ENCODE measurements at places on chromosomes 5 and 9.

- no peak for DNase-seq
Observed at GRCh38 chr5:61493973-61494372, 161.9 kb downstream of the ZSWIM6 start.

- DNase-seq: no peak
Observed at GRCh38 chr5:1855596-1855995, 27.1 kb downstream of the IRX4 start.

GRCh38 chr5:178461004-178461730, 129.0 kb downstream of the COL23A1 start:
- DNase-seq: peak; percentile 79

GRCh38 chr9:3239240-3239639, 286.6 kb downstream of the RFX3 start:
- DNase-seq: no peak

GRCh38 chr5:150272531-150272930, 17.0 kb downstream of the CAMK2A start:
- peak; percentile 77 for DNase-seq

DNA sequence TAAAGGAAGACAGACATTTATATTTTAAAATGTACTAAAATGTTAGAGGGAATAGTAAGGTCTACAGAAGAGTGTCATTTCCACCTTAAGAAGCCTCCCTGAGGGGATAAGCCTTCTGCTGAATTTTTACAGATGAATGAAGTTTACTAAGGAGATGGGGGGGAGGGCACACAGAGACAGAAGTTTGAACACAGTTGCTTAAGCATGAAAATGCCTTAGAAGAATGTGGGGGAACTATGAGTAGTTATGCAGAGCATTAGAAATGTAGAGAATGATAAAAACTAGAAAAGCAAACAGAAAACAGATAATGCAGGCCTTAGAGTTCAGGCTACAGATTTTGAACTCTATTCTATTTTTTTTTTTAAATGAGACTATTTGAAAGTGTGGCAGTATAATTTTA, 232.2 kb upstream of the VLDLR start:
- DNase-seq: peak; percentile 46

- DNase-seq: peak; percentile 41
Observed at GRCh38 chr5:756865-757345, 27.6 kb downstream of the ZDHHC11B start.

DNA sequence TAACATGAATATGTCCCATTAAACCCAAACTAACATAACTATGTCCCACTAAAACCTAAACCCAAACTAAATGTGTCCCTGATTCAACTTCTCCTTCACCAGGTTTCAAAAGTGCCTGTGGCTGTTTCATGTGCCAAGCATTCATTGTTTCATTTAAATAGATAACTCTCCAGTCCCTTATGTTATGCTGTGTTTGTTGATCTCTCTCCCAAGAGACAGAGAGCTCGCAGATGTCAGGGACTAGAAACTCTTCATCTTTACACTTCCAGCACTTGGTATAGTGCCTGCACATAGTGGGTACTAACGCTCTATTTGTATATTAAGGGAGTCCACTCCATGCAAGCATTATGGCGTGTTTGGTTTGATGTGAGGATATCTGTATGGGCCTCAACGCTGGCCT, 118.0 kb downstream of the GPBP1 start:
- DNase-seq: no peak

DNA sequence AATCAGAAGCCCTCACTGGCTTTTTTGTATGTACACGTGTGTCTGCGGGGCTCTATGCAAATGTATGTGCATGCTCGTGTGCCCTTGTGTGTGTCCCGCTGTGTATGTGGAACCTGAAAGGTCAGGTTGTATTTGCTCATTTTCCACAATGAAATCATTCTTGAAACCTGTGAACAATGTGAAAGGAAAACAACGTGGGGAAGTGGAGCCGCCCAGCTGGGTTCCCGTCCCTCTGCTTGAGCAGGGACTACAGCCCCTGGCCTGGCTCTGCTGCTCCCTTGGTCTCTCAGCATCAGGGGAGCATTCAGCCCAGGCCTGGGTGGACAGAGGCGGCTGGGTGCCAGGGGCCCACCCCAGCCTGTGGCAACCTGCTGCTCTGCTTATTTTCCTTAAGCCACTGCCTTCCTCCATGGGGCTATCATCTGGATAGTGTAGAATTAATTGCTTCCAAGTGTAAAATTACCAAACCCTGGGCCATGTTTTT, 3.0 kb downstream of the ECSCR start:
- DNase-seq: no peak

DNA sequence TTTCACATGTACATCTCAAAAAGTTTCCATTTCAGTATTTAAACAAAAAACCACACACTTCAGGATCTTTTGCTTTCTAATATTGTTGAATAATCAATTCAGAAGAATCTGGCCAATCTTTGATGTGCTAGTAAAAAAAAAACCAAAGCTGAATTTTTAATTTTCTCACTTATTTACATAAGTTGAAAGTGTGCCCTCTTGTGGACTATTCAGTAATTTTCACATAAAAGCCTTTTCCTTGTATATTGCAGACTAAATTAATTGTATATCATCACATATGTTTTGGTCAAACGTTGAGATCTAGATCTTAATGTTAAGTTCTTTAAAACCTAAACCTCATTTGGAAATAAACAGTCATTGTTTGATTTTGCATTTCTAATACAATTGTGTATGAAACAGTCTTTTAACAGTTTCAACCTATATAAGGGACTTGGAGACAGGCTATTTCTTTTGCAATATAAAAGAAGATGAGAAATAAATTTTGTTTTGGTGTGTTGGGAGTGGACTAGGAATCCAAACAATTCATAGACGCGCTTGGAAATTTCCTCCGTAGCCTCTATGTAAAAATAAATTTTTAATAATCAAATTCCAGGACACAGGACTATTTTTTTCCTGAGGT, 68.1 kb downstream of the NIPBL start:
- DNase-seq: peak; percentile 92

GRCh38 chr5:27026801-27027200, 11.6 kb downstream of the CDH9 start:
- no peak for DNase-seq

- no peak for DNase-seq
Observed at GRCh38 chr9:127370147-127370579, 26.8 kb upstream of the SLC2A8 start.

GRCh38 chr5:123007182-123007581, 29.3 kb downstream of the PPIC start:
- no peak for DNase-seq

- DNase-seq: no peak
Observed at GRCh38 chr9:125486576-125486975, 220.4 kb downstream of the MAPKAP1 start.

DNA sequence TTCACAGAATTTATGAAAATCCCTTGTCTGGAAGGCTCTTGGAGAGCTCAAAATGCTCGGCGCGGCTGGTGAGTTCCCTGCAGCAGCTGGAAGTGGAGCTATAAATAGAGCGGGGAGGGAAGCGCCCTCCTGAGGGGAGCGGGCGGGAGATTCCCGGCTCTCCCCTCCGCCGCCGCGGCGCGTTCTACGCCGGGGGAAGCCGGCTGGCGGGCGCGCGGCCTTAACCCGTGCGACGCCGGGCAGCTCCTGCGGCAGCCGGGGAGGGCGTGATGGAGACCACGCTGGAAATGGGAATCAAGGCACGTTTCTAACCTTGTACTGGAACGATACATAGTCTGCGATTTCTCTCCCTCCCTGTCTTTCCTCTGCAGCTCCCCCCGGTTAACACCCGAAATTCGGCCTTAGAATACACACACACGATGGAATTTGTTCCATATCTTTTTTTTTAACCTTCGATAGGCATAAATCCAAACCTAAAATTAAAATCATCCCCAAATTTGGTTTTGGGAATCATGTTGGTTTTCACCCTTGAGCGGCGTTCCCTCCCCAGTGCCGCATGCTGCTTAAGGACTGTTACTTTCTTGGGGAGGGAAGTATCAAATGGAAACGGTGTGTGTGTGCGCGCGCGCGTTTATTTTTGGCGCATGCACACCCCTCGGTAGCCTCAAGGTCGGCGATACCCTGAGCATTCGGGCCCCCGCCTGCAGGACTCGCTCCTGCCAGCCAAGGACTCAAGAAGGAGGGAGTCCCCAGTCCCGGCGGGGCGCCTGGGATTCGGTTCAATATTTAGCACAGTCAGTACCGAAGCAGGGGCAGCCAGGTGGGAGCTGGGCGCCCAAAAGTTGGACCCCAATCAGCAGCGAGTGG, 306.3 kb upstream of the KCNN2 start:
- DNase-seq: no peak

DNA sequence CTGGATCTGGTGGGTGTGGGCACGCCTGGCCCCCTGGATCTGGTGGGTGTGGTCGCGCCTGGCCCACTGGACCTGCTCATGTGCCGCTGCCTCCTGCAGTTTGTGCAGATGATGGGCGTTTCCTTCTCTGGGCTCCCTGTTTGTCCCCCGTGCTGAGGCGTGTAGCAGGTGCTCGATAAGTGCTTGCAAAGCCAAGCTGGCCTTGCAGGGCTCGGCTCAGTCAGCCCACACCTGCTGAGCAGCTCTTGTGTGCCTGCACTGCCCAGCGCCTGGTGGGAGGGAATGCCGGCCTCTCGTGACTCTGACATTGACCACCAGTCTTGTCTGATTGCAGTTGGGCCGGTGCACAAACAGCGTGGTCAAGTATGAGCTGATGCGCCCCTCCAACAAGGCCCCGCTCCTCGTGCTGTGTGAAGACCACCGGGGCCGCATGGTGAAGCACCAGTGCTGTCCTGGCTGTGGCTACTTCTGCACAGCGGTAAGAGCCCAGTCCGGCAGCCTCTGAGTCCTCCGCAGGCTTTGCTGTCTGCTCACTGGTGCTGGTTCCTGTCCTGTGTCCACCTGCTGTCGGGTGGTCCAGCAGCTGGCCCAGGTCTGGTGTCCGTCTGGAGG, 102.7 kb upstream of the CACNA1B start:
- no peak for DNase-seq

DNA sequence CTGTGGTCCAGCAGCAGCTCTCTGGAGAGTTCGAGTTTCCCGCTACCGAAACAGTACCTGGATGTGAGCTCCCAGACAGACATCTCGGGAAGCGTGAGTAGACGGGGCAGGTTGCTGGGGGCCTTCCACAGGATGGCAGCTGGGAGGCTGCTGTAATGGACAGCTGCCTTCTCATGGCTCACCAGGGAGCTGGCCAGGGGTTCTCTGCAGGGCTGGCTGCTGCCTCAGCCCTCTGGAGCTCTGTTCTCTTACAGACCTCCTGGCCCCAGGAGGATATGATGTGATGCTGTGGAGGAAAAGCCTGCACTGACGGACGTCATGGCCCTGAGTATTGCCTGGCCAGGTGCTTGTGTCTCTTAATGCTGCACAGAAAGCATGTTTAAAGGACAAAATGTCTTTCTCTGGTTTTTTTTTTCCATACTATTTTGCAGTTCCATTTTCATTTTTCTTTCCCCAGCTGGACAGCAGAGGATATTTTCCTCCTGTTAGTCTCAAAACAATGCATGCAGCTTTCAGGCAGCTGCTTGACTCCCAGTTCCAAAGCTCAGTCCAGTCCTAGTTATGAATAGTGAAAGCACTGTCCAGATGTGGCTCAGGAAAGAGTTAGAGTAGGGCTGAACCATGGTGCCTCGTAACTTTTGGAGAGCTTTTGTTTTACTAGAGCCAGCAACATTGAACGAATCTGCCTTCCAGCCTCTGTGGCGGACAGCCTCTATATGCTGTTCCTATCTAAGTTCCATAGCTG, 77.5 kb upstream of the RARS1 start:
- no peak for DNase-seq

GRCh38 chr5:1785062-1785461, 14.6 kb downstream of the MRPL36 start:
- peak; percentile 70 for DNase-seq

DNA sequence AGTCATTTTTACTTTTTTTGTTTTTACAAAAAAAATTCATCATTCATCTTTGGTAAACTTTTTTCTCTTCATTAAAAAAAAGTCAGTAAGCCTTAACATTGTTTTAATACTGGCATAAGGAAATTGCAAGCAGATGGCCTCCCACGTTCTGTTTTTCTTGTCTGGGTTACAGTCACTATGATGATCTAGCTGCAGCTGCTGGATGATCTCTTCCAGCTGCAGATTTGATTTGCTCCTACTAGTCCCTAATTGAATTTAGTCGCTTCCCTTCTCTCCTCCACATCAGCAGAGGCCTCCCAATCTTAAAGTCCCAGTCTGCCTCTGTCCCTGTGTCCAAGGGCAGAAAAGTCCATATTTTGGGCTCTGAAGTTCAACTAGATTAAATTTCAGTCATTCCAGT, 106.8 kb upstream of the PTGER4 start:
- DNase-seq: no peak

Measured in Karpas-422 (cell line).